NCI-H2081 treated with DMSO at 0.1 percent for 48 hours (cell line): ENCODE measurements at places on chromosomes 16 and 17.

GRCh38 chr17:76405967-76406647, 21.7 kb downstream of the SPHK1 start:
- DNase-seq: peak; percentile 79

- no peak for DNase-seq
These were observed 22.1 kb downstream of the FCSK start for GRCh38 chr16:70476272-70477020.

- DNase-seq: no peak
These were observed 344.8 kb downstream of the SNX29 start for GRCh38 chr16:12321311-12321842.

GRCh38 chr16:89365044-89365467, 125.3 kb downstream of the ANKRD11 start:
- no peak for DNase-seq

DNA sequence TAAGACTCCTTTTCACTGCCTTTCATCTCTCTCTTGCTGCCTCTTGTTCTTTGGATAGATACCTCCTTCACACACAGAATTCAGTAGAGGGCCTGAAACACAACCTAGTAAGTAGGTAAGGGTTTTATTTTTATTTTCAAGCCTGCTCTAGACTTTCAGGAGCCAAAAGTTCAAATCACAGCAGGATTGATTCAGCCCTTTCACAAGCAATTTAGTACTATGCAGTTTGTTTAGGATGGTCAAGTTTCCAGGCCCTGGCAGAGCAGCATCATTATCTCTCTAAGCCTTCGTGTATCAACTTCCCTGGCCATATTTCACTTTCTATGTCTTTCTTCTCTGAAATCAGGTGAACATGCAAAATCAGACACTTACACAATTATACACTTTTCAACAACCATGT, 148.8 kb upstream of the CORO6 start:
- no peak for DNase-seq
